ENCODE measurements at places on chromosomes 11 and 22.
A peak's percentile ranks its signal among the peaks of the same experiment; 100 is the strongest.

GRCh38 chr22:48309115-48309705 lies 1518.5 kb downstream of the BRD1 start:
- DNase-seq: no peak

- no peak for DNase-seq
Observed at GRCh38 chr22:44575381-44576268, 77.6 kb upstream of the RTL6 start.

DNA sequence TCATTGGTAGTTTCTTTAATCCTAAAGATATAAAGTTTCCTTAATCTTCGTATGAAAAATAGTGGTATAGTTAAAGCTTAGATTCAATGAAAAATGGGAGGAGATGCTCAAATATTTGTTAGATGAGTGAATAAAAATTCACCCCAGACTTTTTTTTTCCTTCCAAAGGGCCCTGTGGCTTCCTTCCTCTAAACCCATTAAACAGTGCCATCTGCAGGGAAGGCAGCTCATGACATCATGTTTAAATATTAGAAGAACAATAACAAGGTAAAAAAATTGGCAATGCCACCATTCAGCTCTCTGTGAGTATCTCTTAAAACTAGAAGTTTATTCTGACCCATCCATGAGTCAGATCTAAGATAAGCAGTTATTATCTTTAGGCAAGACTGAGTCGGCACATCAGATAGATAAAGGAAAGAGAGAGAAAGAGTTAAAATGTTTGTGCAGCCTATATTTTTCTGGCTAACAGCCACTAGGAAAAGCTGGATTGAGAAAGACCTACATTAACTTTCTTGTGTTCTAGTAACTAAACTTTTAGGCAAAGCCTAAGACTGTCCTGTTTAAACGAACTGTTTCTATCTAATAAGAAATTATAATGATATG lies 19.1 kb upstream of the OOSP1 start:
- peak; percentile 20 for DNase-seq

GRCh38 chr11:33751878-33752277 lies 15.7 kb upstream of the CD59 start:
- no peak for DNase-seq

DNA sequence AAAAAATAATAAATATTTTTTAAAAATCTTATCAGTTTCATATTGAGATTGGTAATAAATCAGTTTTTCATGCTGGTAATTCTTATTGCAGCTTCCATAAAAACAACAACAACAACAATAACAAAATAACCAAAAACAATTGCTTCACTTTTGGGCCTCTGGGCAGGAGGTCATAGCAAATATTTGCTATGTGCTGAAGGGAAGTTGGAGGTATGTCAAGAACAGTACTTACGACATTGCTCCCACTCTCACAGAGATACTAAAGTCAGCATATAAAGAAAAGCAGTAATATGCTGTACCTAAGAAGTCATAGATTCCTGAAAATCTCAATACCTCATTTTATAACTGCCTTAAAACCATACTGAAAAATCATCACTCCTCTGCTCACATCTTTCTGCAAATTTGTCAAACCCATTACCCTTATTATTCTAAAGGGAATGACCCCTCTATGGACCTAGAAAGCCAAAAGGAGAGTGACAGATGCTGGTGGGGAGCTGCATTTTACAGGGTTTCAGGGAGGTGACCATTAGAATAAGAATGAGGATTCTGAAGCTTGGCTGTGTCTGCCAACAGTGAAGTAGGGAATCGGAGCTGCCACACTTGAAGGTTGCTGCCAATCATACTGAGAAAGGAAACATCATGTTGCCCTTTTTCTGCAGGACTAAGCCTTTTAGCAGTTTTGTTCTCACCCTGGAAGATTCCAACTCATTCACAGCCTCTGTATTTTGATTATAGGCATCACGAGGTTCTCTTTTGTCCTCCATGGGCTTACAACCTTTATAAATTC lies 742.9 kb downstream of the LRRC4C start:
- DNase-seq: no peak

DNA sequence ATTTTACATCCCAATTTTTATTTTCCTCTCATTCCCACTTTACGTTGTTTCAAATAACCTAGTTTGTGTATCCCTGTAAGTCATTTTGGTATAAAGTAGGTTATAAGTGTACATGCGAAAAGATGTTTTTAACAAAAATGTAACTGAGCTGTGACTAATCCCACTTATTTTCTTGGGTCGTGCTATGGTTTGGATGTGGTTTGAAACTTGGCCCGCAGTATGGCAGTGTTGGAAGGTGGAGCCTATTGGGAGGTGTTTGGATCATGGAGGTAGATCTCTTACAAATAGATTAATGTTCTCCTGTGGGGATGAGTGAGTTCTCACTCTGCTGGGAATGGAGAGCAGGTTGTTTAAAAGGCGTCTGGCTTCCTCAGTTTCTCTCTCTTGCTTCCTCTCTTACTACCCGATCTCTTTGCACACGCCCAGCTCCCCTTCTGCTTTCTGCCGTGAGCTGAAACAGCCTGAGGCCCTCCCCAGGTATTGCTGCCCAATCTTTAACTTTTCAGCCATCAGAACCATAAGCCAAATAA lies 7.2 kb downstream of the RPL27A start:
- DNase-seq: peak; percentile 24

DNA sequence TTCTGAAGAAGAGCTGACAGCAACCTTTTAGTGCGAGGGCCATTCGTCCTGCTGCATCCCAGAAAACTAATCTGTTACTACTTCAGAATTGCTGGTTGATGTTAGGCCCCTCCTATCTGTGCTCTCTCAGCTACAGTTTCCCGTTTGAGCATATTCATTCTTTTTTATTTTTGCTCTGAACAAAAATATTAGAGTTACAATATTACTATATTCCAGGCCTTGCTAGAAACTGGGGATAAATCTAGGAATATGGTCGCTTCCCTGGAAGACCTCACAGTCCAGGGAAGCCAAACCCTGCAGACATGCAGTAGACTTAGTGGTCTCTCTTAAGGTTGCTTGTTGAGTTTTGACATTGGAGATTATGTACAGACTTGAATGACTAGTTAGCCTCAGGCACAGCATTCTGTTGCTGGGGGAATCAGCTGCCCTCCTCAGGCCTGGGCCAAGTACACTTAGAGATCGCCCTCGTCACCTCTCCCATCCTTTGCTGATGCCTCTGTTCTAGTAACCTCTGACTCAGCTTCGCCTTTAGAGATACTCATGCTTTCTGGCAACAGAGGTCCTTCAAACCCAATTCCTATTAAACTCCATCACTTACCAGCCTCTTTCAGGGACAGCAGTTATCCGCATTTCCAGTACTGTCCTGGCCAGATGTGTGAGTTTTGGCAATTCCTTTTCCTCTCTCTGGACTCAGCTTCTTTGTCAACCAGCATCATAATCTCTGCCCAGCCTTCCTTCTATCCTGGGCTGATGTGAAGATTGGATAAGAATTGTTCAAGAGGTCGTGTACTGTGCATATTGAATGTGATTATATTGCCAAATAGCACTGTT lies 698 bp upstream of the ANAPC15 start:
- no peak for DNase-seq

DNA sequence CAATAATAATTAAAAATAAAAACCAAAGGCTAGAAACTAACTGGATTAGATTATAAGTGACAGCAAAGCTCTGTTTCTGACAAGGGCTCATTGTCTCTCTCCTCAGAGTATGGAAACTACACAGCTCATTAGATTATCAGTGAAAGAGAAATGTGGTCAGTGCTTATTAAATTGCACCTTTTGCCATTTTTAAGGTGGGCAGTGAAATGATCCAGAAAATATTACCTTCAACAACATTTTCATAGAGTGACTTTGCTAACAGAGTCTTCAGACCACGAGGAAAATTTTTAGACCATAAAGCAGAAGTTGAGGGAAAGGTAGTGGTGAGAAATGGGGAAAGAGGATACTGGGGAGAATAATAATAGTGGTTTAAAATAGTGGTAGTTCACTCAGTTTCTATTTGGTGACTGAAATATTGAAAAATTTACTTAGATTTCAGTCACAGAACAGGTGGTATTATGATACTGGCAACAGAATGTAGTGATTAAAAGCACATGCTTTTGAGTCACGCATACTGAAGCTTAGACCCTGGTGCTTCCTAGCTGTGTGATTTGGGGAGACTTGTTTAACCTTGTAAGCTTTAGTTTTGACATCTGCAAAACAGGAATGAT lies 684.0 kb upstream of the CCDC90B start:
- no peak for DNase-seq

DNA sequence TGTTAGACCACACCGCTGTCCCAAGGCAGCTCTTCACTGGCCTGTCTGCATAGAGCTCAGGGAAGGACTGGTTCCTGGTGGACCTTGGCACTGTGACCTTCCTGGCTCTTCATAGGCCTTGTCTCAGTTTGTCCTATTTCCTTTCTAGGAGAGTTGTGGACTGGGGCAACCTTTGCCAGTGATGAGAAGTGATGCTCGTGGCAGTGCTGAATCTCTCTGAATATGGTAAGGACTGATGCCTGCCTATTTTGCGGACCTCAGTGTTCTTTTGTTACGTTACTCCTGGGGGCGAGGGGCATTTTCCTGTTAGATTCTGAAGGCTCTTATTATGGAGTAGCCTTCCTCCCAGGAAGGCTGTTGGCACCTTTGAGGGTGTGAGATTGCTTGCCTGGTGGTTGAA lies 24.2 kb downstream of the CABIN1 start:
- no peak for DNase-seq

- no peak for DNase-seq
Observed at GRCh38 chr11:73538381-73538872, 59.5 kb downstream of the FAM168A start.

- peak; percentile 99 for DNase-seq
Observed at GRCh38 chr11:57322256-57323166, 2.2 kb downstream of the TNKS1BP1 start.

DNA sequence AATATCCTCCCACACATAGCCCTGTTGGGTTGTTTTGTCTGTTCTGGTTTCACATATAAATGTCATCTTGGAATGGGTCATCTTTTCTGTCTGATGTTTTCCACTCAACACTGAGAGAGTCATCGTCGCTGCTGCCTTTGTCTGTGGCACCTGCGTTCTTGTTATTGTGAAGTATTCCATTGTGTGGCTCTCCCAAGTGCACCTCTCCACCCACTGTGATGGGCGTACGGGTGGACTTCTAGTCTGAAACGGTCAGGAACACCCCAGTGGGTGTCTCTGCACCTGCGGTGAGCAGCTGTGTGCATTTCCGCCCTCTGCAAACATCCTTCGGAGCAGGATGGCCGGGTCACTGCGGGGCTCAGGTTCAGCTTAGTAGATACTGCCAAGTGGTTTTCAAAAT lies 34.5 kb upstream of the RTL6 start:
- no peak for DNase-seq

- DNase-seq: no peak
Observed at GRCh38 chr22:41995211-41995610, 3.4 kb upstream of the WBP2NL start.

- DNase-seq: no peak
Observed at GRCh38 chr11:114386131-114386530, 14.2 kb downstream of the C11orf71 start.

DNA sequence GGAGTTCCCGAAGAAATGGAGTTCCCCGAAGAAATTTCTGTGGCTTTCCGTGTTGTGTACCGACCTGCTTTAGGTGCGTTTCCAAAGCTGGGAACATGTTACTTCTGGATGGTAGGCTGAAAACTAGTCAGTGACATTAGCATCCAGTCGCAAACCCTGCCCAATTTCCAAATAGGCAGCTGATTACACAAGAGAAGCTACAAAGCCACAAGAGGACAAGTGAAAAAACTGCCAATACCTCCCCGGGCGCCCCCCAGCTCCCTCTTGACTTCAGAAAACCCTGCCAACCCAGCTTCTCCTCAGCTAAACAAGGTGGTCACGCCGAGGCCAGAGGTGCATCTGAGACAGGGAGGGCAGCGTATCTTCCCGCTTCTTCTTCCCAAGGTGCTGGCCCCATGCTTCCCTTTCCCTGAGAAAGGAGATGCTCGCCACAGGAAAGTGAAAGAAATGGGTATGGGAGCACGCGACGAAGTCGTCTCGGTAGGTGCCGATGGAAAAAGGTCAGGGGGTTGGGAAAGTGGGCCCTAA lies 551 bp downstream of the AGBL2 start:
- no peak for DNase-seq

DNA sequence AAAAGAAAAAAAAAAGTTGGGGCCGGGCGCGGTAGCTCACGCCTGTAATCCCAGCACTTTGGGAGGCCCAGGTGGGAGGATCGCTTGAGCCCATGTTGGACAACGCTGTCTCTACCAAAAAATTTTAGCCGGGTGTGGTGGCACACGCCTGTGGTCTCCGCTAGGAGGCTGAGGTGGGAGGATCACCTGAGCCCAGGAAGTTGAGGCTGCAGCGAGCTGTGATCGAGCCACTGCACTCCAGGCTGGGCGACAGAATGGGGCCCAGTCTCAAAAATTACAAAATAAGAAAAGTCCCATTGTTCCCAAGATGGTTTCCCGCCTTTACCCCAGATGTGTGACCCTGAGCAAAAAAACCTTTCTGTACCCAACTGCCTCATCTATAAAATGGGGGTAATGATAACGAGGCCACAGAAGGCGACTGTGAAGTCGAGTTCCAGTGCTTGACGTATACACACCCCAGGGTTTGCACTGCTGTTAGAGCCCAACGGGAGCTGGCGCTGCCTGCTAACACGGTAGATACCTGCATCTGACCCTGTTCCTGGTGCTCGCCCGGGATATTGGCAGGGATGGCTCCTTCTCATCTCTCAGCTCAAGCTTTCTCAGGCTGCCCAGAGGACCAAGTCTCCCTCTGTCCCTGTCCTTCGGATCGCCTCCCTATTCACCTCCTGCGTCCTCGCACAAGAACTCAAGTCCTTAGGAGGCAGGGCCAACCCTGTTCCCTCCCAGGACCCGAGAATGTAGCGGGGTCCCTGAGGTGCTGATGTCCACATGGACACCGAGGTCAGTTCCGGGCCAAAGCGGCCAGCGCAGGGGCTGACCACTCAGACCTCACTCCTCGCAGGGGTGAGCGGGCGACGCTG lies 1.1 kb upstream of the RPLP2 start:
- DNase-seq: no peak

DNA sequence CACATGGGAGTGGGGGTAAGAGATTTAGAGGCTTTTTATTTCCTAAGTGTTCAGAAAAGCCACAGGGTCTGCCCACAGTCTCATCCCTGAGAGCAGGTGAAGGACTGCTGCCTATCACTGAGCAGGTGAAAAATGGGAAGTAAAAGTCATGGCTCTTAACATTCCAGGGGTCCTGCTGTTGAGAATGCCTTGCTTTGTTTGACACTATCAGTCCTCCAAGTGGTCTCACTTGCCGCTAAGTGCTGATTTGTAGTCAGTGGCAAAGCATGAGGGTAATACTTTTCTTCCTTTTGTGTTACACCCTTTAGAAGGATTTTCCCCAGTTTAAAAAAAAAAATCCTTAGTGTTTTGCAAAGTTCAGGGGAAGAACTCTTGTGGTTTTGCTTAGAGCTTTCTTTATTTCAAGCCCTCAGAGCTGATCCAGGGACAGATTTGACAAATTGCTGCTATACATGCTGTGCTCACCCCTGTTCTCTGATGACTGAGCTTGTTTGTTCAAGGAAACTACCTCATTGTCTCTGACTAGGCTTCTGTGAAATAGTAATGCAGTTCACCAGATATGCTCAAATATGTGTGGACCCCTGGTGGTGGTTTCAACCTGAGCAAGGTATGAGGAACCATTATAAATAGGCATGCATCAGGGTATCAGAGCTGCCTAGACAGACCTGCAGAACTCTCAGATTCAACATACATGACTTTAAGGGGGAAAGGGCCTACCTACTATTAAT lies 141.0 kb downstream of the ARHGAP42 start:
- DNase-seq: no peak

- no peak for DNase-seq
Observed at GRCh38 chr11:66866511-66866986, 9.7 kb downstream of the LRFN4 start.

All from fibroblast of skin of scalp (primary cell).